Astrocyte (in vitro differentiated cells and primary cell): ENCODE measurements at places on chromosomes 7 and 10.

DNA sequence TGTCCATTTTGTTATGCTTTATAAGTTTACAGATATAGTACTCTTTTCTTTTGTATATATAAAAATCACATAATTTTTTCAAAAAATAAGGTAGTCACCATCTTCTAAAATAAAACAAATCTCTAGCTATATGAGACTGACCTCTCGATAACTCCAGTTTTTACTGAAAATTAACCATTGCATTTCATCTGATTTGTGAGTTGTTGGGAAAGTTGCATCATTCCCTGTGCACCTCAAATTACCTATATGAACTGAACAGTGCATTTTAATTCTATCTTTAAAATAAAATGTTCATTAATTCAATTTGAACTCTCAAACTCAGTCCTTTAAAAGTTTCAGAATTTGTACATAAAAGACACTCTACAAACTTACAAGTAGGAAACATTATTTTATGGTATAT is 86.0 kb downstream of the VWDE start:
- no peak overlapping the region for H3K4me3 ChIP-seq
- no peaks in the 10 kb centered on the region for H3K36me3 ChIP-seq
- no peaks in the 10 kb centered on the region for H3K4me1 ChIP-seq
- no peak overlapping the region for H3K27ac ChIP-seq
- DNase-seq = no peak
- H3K27me3 ChIP-seq = no peaks in the 10 kb centered on the region

DNA sequence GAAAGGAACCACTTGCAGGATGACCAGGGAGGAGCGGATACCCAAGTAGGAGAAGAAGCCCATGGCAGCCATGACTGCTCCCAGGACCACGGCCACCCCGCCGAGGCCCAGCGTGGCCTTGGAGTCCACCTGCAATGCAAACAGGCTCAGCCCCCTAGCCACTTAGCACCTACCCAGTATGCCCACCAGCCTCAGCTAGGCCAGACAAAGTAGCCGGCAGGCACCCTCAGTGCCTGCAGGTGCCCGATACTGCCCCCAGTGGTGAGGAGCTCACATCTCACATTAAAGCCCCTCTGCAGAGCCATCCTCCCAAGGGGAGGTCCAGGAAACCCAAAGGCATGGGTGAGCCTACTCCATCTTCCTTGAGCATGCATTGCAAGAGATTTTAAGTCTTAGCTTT is 6.6 kb downstream of the NPC1L1 start:
- no peak overlapping the region for H3K4me3 ChIP-seq
- H3K36me3 ChIP-seq = no peaks in the 10 kb centered on the region
- H3K27me3 ChIP-seq = no peaks in the 10 kb centered on the region
- H3K4me1 ChIP-seq = no peaks in the 10 kb centered on the region
- no peak for DNase-seq

GRCh38 chr10:2401459-2401858 is 664.1 kb upstream of the ADARB2 start:
- no peak overlapping the region for H3K27ac ChIP-seq
- H3K36me3 ChIP-seq = no peaks in the 10 kb centered on the region
- DNase-seq = no peak
- no peaks in the 10 kb centered on the region for H3K27me3 ChIP-seq
- H3K4me3 ChIP-seq = no peak overlapping the region

GRCh38 chr10:2839081-2839725 is 228.1 kb upstream of the PFKP start:
- no peak overlapping the region for H3K27ac ChIP-seq
- no peaks in the 10 kb centered on the region for H3K36me3 ChIP-seq
- DNase-seq = no peak

GRCh38 chr7:24777806-24778205 is 20.5 kb upstream of the GSDME start:
- no peaks in the 10 kb centered on the region for H3K36me3 ChIP-seq
- peaks cover 10% of the 10 kb centered on the region for H3K4me1 ChIP-seq
- DNase-seq = no peak
- H3K27ac ChIP-seq = no peak overlapping the region
- H3K27me3 ChIP-seq = no peaks in the 10 kb centered on the region
- H3K4me3 ChIP-seq = no peak overlapping the region

DNA sequence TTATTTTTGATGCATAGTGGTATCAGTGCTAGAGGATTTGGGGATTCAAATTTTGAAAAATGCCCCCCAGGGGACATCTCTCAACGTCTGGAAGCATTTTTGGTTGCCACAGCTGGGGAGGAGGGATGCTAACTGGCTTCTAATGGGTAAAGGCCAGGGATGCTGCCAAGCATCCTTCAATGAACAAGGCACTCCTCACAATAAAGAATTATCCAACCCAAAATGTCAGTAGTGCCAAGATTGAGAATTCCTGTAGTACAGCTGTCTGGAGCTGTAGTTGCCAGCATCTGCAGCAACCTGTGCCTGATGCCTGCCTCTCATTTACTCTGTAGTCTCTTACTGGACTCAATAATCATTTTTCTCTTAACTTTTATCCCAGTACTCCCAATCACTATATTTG is 53.5 kb downstream of the SEPTIN7 start:
- H3K4me1 ChIP-seq = no peaks in the 10 kb centered on the region
- H3K36me3 ChIP-seq = peaks cover 6% of the 10 kb centered on the region
- no peaks in the 10 kb centered on the region for H3K27me3 ChIP-seq
- no peak overlapping the region for H3K27ac ChIP-seq
- H3K4me3 ChIP-seq = no peak overlapping the region

DNA sequence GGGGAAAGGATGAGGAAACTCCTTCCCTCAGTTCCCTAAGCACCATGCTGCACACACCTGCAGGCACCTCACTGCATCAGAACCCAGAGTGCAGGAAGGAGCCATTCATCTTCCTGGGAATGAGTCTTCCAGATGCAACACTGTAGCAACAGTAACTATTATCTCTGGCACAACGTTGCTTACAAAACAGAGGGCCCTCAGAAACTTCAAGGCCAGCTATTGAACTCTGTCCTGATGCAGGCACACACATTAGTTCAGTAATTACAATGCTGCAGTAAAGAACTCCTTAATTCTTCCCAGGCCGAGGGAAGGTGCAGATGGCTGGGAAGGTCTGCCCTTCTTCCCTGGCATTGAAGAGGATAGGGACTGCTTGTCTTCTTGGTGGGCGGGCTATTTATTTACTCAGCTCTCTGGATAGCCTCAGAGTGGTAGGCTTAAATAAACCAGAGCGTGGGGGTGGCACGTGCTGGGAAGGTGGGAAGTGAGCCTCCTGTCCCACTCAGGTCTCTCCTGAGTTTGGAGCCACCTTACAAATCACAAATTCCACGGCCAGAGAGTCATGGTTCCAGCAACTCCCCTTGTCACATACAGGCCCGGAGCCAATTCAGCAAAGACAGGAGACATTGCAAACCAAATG is 125.1 kb upstream of the JCAD start:
- no peak for DNase-seq
- H3K4me1 ChIP-seq = peaks cover 61% of the 10 kb centered on the region
- H3K36me3 ChIP-seq = no peaks in the 10 kb centered on the region
- no peak overlapping the region for H3K27ac ChIP-seq

DNA sequence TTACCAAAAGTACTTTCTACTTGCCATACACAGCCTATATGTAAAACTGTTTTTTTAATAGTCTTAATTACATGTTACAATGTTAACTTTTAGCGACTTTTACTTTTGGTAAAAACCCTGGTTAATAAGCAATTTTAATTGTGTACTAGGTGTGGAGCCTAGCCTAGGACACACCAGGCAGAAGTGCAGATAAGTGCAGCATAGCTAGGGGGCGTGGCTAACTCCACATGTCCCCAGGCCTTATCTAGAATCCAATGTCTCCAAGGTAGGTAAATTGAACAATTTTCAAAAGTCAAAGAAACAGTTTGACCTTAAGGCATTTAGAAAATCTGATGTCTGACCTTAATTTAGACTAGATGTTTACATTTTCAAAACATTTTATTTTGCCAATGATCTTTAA is 858.7 kb downstream of the CCSER2 start:
- H3K27ac ChIP-seq = no peak overlapping the region
- H3K27me3 ChIP-seq = no peaks in the 10 kb centered on the region
- H3K4me3 ChIP-seq = no peak overlapping the region
- no peaks in the 10 kb centered on the region for H3K4me1 ChIP-seq

DNA sequence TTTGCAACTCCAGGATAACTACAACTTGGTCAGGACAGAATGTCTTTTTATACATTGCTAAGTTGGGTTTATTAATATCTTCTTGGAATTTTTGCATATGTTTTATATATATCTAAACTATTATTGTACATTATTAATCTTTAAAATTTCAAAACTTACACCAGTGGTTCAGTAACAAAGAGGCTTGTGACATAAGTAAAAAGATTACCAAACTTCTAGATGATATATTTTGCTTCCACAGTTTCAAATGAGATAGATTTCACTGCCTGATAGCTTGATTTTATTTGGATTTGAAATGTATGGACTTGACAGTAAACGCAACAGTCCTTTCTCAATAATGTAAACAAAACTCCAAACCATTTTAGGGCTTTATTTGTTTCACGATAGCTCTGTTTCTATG is 701.2 kb upstream of the IGFBP3 start:
- no peaks in the 10 kb centered on the region for H3K4me1 ChIP-seq
- DNase-seq = no peak
- no peaks in the 10 kb centered on the region for H3K27me3 ChIP-seq
- no peak overlapping the region for H3K4me3 ChIP-seq
- no peaks in the 10 kb centered on the region for H3K36me3 ChIP-seq

- H3K4me1 ChIP-seq = no peaks in the 10 kb centered on the region
- peak; percentile 53 for DNase-seq
- no peak overlapping the region for H3K27ac ChIP-seq
- H3K36me3 ChIP-seq = peaks cover 17% of the 10 kb centered on the region
Measured at GRCh38 chr7:141685285-141686023, 16.5 kb downstream of the DENND11 start.

DNA sequence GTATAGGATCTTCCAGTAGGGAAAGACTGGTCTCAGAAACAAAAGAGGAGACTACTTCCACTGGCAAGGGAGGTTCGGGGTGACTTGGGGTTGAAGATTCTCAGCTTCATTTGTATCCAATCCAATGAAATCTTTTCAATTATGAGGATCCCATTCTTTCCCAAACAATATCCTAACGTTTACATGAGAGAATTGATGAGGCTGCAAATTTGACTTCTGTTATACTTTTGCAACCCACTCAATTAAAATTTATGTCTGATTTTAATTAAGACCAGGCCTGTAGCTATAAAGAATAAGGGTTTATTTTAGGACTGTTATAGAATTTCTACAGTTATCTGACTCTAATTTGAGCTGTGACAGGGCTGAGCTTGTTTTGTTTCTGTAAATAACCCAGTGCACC is 251.5 kb downstream of the ANKRD7 start:
- H3K4me3 ChIP-seq = no peak overlapping the region
- H3K27me3 ChIP-seq = no peaks in the 10 kb centered on the region

DNA sequence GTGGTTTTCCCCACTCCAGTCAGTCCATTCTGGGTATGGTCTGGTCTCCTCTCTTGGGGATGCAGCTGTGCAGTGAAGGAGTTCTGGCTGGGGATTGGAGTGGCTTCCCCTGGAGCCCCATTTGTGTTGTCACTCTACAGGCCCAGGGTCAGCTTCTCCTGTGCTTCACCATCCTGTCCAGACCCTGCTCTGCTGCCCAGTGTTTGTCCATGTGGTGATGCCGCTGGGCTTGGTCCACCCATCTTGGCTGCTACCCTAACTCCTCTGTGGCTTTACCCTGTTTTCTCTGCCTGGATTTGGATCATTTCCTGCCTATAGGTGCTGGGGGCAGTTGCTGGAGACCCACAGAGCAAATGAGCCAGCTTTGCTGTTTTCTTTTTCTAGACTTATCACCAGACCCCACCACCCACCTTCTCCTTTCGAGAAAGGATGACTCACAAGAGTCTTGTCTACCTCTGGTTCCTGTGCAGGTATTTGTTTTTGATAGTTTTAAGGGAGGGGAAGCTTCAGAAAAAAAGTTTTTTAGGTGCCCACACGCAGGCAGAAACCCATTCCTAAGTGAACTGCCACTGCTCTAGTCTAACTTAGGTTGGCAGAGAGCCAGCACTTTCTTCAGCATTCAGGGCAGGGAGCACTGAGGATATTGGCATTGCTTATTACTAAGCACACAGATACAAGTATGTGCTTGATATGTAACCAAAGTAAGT is 8.5 kb downstream of the ZDHHC16 start:
- H3K36me3 ChIP-seq = peaks cover 52% of the 10 kb centered on the region
- DNase-seq = no peak
- H3K4me1 ChIP-seq = peaks cover 10% of the 10 kb centered on the region
- H3K27me3 ChIP-seq = no peaks in the 10 kb centered on the region
- no peak overlapping the region for H3K27ac ChIP-seq

GRCh38 chr7:43758029-43758821 is at the start of gene BLVRA:
TSS of gene BLVRA (plus strand) at chr7:43758680. CDS start at chr7:43771159, 12,479 bp downstream.
- H3K27ac ChIP-seq = peak within 1 kb of the TSS; percentile 48
- H3K4me1 ChIP-seq = peaks cover 13% of the 10 kb centered on the region
- H3K4me3 ChIP-seq = peak within 1 kb of the TSS; percentile 70

- no peak overlapping the region for H3K27ac ChIP-seq
- H3K4me3 ChIP-seq = no peak overlapping the region
- H3K27me3 ChIP-seq = no peaks in the 10 kb centered on the region
- H3K36me3 ChIP-seq = no peaks in the 10 kb centered on the region
- DNase-seq = no peak
Measured at GRCh38 chr10:131085091-131085860, 226.2 kb downstream of the TCERG1L start.

- no peaks in the 10 kb centered on the region for H3K4me1 ChIP-seq
- no peak overlapping the region for H3K27ac ChIP-seq
- H3K4me3 ChIP-seq = no peak overlapping the region
- peaks cover 22% of the 10 kb centered on the region for H3K27me3 ChIP-seq
- no peaks in the 10 kb centered on the region for H3K36me3 ChIP-seq
Measured at GRCh38 chr10:48245977-48246376, 28.5 kb downstream of the FRMPD2 start.

DNA sequence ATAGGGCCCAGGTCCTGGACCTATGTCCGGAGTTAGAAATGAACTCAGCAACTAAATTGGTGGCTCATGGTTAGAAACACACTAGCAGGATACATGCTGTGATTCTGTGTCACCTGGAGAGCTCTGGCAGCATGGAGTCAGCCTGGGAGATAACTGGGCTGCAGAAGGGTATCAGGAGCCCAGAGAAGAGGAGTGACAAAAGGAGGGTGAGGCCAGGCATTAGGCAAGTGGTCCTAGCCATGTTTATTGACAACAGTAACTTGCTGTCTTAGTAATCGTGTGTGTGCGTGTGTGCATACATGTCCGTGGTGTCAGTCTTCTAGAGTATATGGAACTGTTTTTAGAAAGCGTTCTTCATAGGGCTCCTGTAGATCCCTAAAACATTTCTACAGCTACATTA is 157.5 kb upstream of the PHYHIPL start:
- no peaks in the 10 kb centered on the region for H3K36me3 ChIP-seq
- H3K4me1 ChIP-seq = no peaks in the 10 kb centered on the region
- H3K27me3 ChIP-seq = no peaks in the 10 kb centered on the region
- no peak for DNase-seq

DNA sequence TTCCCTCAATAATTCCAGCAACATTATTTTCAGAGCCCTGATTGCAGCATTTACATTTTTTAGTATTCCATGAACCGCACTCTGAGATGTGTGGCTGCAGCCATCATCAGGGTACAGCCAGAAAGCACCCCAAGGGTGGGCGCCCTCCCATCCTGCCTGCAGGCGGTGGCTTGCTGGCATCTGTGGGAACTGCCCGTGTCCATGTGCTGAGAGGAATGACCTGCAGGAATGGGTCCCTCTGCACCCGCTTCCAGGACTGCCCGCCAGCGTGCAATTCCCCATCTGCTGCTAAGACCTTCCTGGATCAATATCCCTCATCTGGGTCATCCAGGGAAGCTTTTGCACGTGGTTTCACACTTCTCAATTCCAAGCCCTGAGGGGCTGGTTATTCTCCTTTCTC is 32.8 kb upstream of the NUB1 start:
- peaks cover 5% of the 10 kb centered on the region for H3K4me1 ChIP-seq
- H3K27me3 ChIP-seq = peaks cover 7% of the 10 kb centered on the region
- H3K27ac ChIP-seq = no peak overlapping the region
- no peak overlapping the region for H3K4me3 ChIP-seq
- no peaks in the 10 kb centered on the region for H3K36me3 ChIP-seq
- no peak for DNase-seq
